ENCODE measurements at places on chromosomes 3 and 15.

GRCh38 chr3:46245146-46245545, 2.9 kb downstream of the CCR3 start:
- no peak for DNase-seq

GRCh38 chr3:54307566-54308180, 185.3 kb downstream of the CACNA2D3 start:
- DNase-seq: no peak

DNA sequence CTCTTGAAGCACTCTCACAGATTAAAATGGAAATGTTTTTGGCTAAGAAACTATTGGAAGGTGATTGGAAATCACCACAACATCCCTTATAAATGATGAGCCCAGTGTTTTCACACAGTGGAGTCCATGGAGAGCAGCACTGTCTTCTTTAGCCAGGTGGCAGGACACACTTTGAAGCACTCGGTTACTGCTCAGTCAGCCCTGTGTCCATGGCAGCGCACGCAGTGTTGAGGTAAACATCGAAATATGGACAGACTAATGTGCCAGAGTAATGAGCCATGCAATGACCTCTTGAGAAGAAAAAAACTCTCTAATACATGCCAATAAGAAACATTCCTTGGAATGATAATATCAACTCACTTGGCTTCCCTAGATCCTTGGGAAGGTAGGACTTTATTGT, 66.6 kb downstream of the TGFBR2 start:
- no peak for DNase-seq

- no peak for DNase-seq
Observed at GRCh38 chr15:28125673-28126651, 26.8 kb upstream of the OCA2 start.

GRCh38 chr15:71294911-71295602, 179.8 kb downstream of the THSD4 start:
- no peak for DNase-seq

DNA sequence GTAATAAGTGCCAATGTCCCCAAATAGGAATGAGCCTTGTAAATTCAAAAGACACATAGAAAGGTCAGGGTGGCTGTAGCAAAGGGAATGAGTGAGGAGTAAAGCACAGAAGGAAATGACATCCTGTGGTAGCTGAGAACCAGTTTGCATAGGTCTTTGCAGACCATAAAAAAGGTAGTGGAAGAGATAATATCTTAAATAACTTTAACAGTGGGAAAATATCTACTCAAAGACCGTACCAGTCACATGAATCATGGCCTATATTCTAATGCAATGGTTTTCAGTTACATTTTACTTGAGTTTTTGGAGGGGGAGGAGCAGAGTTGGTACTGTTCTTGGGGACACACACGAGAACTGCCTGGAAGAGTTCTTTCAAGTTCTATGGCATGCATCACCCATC, 297.3 kb upstream of the ADAMTS9 start:
- DNase-seq: no peak

GRCh38 chr3:160577556-160578195, 12.3 kb upstream of the KPNA4 start:
- no peak for DNase-seq

DNA sequence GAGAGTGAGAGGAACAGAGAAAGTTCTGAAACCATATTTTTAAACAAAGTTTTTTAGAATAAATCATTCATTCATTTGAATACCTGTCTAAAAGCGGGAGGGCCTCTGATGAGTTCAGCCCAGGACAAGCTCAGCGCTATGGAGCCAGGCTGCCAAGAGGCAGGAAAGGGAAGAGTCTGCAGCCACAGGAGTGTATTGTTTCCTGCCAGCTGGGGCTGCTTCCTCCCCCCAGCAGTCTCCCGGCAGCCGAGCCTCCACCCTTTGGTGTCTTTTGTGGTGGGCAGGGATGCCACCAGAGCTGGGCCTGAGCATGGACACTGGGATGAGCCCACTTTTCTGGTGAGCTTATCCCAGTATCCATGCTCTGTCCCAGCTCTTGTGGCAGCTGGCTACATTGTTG, 199.5 kb upstream of the TPRG1 start:
- DNase-seq: no peak

All from NCI-H2081 treated with DMSO at 0.1 percent for 48 hours (cell line).